ENCODE measurements at places on chromosomes 16 and 17.

- no peak for DNase-seq
Measured at GRCh38 chr17:37256627-37257026, 119.2 kb upstream of the C17orf78 start.

DNA sequence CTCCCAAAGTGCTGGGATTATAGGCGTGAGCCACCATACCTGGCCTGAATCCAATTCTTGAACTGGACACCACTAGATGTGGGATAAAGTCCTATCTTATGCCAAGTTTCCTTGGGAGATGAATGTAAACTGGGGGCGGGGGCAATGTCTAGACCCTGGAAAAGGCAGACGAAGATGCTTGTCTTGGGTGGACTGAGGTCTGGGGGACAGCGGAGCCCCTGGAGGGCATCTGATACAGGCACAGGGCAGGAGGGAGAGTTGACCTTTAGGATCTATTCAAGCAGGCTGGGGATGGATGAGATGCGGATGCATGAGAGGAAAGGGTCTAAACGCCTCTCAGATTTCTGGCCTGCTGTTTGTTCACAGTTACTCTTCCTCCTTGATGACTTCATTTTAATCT, 11.7 kb downstream of the C1QTNF1 start:
- DNase-seq: no peak

- DNase-seq: no peak
Measured at GRCh38 chr17:39928858-39929645, 1.5 kb downstream of the LRRC3C start.

DNA sequence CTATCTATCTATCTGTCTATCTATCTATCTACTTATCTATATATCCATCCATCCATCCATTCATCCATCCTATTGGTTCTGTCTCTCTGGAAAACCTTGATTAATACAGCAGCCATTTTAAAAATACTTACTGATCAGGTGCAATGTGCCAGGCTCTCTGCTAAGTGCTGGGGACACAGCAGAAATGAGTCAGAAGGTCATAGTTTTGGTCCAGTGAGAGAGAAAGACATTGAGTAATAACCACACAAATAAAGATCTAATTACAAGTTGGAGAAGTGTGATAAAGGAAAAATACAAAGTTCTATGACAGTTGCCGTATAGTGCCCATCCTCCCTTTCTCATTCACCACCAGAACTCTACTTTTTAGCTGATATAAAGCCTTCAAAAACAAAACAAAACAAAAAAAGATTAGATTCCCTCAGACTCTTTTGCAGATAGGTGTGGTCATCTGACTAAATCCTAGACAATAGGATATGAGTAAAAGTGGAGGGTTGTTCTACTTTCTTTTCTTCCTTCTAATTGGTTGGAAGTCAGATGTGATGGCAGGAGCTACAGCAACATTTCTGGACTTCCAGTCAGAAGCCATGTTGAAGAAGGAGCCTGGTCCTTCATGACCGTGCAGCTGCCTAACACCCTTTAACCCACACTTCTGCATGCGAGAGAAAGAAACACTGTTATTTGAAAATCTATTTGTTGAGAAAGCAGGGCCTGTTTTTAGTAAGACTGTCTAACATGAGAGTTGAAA, 72.0 kb upstream of the TOX3 start:
- no peak for DNase-seq

DNA sequence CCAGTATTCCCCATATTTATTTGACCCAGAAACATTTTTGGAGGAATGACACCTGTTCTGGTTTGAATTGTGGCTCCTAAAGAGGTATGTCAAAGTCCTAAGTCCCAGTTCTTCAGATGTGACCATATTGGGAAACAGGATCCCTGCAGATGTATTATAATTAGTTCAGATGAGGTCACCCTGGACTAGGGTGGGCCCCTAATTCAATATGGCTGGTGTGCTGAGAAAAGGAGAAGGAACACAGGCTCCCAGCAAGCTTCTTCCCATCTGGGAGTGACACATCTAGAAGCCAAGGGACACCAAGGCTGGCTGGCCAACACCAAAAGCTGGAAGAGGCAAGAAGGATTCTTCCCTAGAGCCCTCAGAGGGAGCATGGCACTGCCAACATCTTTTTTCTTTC, 3.8 kb upstream of the GCSH start:
- no peak for DNase-seq

- no peak for DNase-seq
Measured at GRCh38 chr17:13372432-13372831, 229.3 kb downstream of the HS3ST3A1 start.

GRCh38 chr16:10647721-10648296, 46.9 kb downstream of the TEKT5 start:
- no peak for DNase-seq

DNA sequence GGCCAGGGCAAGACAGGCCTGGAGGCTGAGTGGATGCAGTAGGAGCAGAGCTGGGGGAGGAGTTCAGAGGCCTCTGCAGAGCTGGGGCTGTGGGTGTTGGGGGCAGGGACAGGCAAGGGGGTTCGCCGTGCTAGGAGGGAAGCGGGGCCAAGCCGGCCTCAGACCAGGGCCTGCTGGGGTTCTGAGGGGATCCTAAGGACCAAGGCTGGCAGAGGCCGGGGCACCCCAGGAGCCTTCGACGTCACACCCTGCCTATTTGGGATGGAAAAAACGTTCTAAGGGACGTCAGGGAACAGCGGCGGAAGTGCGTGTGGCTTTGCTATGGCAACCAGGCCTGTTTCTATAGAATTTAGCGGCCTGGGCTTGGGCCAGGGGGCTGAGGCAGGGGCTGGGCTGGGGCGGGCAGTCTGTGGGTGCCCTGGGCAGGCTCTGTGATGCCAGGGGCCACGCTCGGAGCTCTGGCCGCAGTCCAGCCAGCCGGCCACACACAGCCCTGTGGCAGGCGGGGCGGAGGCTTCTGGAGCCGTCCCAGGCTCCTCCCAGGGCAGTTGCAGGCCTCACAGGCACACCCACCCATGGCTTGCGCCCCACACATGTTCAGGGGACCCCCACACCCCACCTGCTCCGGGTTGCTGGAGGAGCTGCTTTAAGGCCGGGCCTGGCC, 3.7 kb downstream of the TRAF7 start:
- peak; percentile 22 for DNase-seq

- DNase-seq: no peak
Measured at GRCh38 chr16:57479205-57479975, 6.9 kb downstream of the DOK4 start.

DNA sequence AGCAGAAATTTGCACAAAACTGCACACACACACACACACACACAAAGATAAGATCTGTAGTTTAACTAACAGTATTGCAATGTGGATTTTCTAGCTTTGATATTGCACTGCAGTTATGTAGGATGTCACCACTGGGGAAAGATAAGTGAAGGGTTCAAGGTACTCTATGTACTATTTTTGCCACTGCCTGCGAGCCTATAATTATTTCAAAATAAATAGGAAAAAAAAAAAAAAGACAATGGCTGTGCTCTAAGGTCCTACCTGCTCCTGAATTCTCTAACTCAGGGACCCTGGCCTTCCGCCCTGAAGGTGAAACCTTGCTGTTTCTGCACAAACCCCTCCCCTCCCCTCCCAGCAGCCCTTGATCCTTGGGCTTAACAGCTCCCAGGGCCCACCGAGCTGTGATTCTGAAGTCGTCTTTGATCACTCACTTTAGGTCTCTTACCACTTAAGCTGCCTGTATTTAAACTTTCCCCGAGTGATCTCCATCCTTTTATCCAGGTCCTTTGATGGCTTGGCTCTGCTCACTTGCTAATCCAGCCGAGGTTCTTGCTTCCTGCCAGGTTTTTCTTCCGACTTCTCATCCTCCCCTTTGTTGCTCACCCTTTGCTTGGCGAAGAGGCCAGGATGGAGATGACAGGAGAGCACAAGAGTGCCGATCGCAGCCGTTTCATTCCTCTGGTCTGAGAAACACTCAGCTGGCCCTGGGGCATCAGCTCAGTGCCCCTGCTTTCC, 37.7 kb downstream of the TMEM114 start:
- no peak for DNase-seq

DNA sequence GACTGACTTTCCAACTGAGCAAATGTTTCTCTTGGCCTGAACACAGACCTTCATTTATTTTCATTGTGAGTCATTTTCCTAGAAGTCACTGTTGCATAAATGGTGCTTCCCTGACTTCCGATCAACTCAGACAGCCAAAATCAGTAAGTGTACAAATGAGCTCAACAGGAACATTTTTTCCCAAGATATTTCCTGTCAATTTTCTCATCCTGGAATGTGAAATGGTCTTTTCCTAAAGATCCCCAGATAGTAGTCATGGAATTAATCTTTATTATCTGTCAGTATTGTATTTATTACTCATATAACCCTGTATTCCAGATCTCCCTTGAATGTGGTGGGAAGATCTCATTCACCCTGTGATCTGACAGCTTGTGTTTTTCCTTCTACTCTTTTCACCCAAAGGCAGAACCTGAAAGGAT, 360.3 kb upstream of the KIF2B start:
- DNase-seq: no peak

DNA sequence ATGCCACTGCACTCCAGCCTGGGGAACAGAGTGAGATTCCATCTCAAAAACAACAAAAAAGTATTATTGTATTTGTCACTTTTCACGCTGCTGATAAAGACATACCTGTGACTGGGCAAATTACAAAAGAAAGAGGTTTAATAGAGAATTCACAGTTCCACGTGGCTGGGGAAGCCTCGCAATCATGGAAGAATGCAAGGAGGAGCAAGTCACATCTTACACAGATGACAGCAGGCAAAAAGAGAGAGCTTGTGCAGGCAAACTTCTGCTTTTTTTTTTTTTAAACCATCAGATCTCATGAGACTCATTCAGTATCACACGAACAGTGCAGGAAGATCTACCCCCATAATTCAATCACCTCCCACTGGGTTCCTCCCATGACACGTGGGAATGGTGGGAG, 41.5 kb upstream of the ETV4 start:
- DNase-seq: no peak

- DNase-seq: no peak
Measured at GRCh38 chr16:78925083-78925767, 675.3 kb downstream of the MAF start.

- no peak for DNase-seq
Measured at GRCh38 chr16:67917852-67918236, 13.8 kb downstream of the CTRL start.

DNA sequence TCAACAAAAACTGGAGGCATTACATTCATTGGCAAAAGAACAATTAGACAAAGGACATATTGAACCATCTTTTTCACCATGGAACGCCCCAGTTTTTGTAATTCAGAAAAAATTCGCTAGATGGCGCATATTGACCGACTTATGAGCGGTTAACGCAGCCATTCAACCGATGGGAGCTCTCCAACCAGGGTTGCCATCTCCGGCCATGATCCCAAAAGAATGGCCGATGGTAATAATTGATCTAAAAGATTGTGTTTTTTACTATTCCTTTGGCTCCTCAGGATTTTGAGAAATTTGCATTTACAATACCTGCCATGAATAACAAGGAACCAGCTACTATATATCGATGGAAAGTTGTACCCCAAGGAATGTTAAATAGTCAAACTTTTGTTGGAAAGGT, 21.4 kb downstream of the ALOX15B start:
- DNase-seq: no peak

DNA sequence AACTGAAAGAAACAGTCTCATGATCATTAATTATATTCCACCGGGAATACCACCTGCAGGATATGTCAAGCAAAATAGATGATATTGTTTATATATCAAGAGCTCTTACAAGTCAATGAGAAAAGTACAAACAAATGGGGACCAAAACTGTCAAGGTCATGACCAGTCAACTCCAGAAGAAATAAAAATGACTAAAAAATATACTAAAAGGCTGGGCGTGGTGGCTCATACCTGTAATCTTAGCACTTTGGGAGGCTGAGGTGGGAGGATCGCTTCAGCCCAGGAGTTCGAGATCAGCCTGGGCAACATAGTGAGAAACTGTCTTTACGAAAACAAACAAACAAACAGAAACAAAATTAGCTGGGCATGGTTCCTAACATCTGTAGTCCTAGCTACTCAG, 49.8 kb upstream of the SCNN1B start:
- DNase-seq: no peak

DNA sequence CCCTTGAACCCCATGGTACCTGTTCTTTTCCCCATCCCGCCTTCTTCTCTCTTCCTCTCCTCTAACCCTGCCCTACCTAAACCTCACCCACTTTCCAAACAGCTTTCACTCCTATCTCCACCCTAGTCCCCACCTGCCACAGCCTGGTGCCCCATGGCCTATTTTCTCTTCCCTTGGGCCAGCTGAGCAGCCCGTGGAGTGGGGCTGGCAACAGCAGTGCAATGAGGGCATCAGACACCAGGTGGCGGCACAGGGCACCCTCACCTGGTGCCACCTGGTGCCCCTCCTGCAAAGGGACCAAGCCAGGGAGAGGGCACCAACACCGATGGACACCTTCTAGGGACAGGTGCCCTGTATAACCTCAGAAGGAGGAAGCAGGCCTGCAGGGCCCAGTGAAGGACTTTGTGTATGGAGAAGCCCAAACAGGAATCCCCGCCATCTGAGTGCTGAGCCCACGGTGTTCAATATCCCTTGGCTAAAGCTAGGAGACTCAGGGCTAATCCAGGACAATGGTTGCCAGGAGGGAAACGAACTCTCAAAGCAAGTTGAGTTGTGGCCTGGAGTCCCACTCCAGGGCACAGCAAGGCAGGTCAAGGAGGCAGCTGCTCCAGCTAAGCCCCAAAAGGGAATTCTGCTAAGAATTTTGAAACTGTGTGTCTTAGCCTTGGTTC, 4.0 kb upstream of the ABCC3 start:
- no peak for DNase-seq

- no peak for DNase-seq
Measured at GRCh38 chr16:497258-497657, 30.3 kb upstream of the CAPN15 start.

GRCh38 chr17:38465391-38466345, 37.4 kb downstream of the ARHGAP23 start:
- no peak for DNase-seq

GRCh38 chr16:57485091-57485915, 990 bp downstream of the DOK4 start:
- DNase-seq: no peak

DNA sequence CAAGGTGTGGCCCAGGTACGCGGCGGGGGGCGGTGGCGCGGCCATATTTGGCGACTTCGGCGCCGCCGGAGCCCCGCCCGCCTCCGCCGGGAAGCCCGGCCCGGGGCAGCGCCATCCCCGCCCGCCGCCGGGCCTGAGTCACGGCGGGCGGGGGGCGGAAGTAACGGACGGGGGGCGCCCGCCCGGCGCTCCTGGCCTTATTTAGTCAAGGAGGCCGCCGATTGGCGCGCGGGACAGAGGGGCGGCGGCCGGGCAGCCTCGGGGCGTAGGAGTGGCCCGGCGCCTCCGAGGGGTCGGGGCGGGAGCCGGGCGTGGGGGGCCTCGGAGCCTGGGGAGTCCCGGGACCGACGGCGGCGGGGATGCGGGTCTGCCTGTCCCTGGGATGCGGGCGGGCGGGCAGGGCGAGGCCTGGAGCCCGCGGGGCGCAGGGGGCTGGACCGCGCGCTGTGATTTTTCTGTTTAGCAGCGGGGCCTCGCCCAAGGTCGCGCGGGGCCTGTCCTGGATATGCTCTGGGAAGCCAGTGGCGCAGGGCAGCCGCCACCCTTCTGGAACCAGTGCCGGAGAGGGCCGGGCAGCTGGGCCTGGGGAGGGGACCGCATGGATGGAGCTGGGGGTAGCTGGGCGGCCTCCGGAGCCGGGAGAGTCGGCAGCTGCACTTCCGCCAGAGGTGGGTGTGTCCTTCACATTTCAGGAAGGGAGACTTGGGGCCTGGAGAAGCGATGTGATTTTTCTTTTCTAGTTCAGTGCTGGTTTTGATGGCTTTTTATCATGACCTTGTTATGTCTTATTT, 2.3 kb upstream of the ACTG1 start:
- no peak for DNase-seq
